ENCODE measurements at places on chromosomes 1 and 21. TPM values are rescaled to one million over a fixed set of nuclear protein-coding genes. Genes with fewer than 3 reads are reported as not detected.
A peak's percentile ranks its signal among the peaks of the same experiment; 100 is the strongest.

DBT gene
- polyA plus RNA-seq, result 0.43 TPM

SH2D1B gene
- polyA plus RNA-seq, result 598 TPM

SRSF11 gene
- 100 TPM for polyA plus RNA-seq

FCGR3A gene
- polyA plus RNA-seq, result 1,471 TPM

SLC44A3 gene
- not detected for polyA plus RNA-seq

IGSF21 gene
- not detected for polyA plus RNA-seq

C1orf105 gene
- not detected for polyA plus RNA-seq

LIN28A gene
- not detected for polyA plus RNA-seq

PLD5 gene
- polyA plus RNA-seq, result not detected

- DNase-seq, result no peak
Measured at GRCh38 chr1:204255225-204255624, 41.4 kb upstream of the GOLT1A start.

DNA sequence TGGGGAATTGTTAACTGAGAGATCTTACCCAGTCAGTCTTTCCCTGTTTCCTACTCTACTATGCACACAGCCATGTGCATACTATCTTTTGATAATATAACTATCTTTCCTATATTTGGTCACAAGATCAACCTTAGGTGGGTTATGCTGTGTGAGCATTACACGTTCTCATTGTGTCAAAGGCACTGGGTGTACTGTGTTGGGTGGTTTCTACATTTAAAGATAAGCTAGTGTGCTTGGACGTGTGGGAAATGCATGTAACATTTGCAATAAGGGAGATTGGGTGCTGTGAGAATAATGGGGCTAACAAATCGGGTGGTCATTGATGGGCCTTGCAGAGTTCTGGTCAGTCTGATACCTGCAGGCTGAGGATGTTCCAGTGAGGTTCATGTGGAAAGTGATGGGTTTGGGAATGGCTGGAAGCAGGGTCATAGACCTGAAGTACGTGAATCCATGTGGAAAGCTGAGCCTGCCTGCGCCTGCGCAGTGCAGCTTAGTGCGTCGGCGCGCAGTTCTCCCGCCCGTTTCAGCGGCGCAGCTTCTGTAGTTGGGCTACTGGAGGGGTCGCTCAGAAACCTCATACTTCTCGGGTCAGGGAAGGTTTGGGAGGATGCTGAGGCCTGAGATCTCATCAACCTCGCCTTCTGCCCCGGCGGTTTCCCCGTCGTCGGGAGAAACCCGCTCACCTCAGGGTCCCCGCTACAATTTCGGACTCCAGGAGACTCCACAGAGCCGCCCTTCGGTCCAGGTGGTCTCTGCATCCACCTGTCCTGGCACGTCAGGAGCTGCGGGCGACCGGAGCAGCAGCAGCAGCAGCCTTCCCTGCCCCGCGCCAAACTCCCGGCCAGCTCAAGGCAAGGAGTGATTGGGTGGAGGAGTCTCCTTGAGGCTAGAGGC is at the start of gene MSH4:
Gene MSH4, plus strand, starts transcription at position 507 of the 897 bp plus-strand sequence. Its CDS starts 104 bp downstream, at position 611.
- no peak for DNase-seq

DNA sequence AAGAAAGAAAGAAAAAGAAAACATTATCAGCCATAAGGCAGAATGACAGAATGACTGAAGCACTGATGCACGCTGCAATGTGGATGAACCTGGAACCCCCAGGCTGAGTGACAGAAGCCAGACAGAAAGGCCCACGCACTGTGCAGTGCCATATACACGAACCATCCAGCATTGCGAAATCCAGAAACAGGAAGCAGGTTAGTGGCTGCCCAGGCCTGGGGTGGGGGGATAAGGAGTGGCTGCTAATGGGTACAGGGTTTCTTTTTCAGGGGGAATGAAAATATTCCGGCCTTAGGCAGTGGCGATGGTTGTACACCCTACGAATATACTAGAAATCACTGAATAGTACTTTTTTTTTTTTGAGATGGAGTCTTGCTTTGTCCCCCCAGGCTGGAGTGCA is 57.0 kb downstream of the CHD5 start:
- DNase-seq, result no peak

DNA sequence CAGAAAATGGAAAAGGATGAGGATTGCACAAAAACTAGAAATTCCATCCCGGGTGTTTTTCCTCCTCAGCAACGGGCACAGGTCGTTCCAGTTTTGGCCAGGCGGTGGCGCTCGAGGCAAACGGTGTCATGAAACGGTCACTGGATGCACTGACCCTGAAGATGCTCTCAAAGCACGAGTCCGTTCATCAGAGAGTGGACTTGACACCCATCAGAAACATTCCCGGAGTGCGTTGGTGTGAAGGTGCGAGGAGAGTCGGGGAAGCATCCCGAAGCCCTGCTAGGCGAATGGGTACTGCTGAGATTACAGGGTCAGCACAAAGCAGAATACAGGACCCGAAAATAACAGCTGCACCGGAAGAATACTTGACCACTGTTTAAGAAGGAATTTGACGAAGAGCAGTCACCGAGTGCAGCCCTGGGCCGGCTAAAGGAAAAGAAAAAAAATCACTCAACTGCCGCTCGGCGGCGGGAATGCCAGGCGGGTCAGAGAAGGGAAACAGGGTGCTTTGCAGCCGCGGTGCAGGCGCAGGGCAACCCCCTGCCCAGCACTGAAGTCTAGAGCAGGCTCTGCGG is 71.7 kb upstream of the ETS2 start:
- DNase-seq, result peak; percentile 57

- DNase-seq, result no peak
Measured at GRCh38 chr1:191160837-191161236, 683.2 kb upstream of the BRINP3 start.

DNA sequence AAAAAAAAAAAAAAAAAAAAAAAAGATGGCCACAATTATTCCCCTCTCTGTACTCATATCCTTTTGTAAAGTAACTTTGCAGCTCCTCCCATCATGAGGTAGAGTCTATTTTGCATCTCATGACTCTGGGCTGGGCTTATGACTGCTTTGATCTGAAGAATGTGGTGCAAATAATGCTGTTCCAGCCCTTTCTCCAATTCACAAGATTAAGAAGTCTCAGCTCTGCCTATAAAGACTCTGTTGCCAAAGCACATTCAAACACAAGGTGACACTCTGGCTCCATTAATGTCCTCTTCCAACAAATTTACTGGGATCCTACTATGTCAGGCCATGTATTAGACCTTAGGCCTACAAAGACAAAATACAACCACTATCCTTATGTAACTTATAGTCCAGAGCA is 64.8 kb upstream of the PTCH2 start:
- DNase-seq, result no peak

DNA sequence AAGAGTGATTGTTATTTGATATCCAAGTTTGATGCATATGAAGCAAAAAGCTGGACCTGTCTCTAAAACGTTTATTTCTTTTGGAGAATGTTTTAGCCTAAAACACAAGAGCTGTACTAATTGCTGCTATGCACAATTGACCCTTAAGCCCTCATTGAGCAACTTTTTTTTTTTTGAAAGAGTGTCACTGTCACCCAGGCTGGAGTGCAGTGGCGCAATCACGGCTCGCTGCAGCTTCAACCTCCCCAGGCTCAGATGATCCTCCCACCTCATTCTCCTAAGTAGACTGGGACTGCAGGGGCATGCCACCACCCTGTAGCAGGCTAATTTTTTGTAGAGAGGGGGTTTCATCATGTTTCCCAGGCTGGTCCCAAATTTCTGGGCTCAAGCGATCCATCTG is 129.1 kb downstream of the PIK3R3 start:
- no peak for DNase-seq

DNA sequence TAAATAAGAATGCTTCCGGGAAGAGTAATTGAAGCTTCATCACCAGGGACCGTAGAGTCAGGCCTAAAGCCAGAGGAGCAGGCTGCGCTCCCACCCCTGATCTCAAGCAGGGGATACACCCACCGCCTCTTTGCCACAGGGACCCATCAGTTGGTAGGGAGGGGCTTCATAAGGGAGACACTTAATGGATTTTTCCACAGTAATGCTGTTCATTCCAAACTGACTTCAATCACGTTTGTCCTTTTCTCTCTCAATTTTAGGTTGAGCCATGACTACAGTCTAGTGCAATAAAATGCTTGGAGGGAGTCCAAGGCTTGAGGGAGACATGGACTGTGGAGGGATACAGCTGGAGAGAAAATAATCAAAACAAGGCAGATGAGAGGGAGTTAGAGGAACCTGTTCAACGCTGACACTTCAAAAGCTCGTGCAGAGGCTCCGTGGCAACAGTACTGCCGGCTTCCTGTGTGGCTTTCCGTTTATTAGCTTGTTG is 111.5 kb downstream of the SEC16B start:
- DNase-seq, result no peak

- no peak for DNase-seq
Measured at GRCh38 chr1:238409191-238409850, 518.6 kb upstream of the ZP4 start.

GRCh38 chr1:162502077-162502476 is 4.5 kb downstream of the UHMK1 start:
- no peak for DNase-seq

DNA sequence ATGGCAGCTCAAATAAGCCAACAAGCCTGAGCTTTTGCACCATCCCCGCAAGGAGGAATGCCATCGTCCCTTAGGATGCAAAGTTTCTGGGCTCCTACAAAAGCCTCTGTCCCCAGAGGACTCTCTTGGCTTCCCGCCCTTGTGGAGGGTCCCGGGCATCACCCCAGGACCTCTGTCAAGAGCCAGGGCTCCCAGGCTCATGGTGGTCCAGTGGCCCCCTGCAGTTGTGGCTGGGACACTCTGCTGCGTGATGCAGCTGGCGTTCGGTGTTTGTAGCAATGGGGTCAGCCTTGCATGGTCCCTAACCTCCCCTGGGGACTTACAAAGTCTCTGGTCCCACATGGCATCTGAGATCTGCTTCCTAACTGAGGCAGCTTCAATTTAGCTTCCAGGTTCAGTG is 104.7 kb downstream of the RIPK4 start:
- DNase-seq, result no peak

- peak; percentile 70 for DNase-seq
Measured at GRCh38 chr1:46036894-46037839, 95.3 kb downstream of the PIK3R3 start.

DNA sequence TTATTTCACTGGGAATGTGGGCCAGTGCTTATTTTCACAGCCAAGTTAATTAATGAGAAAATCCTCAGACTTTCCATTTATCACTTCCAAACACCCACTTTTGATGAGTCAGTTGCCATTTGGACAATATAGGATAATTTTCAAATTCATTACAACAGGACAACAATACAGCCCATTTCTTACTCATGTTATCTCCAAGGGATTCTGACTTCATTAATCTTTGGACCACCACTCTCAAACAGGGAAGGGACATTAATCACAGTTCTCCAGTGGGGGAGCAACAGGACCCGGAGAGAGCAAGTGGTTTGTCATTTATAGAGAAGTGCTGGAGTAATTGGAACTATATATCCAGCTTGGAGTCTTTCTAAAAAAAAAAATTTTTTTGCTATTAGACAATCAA is 38.7 kb downstream of the JUN start:
- DNase-seq, result no peak

DNA sequence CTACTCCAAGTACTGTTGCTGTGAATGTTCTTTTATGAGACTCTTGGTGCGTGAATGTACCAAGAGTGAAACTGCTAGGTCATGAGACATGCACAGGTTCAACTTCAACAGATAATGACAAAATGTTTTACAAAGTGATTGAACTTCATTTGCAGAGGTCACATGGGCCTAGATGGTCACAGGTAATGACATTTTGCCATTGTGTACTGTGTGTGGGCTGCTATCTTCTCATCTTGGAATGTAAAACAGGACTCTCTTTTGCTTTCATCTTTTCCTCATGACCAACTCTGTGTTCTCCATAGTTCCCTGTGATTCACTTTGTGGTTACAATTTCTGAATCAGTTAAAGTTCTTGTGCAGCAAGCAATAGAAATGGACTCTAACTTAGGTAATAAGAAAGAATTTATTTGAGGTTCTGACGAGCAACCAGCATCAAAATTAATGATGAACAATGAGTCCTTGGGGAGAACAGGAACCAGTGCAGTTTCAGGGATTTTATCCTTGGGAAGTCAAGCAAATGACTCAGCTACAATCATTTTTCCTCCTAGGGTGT is 16.2 kb upstream of the TSNAX start:
- DNase-seq, result no peak

DNA sequence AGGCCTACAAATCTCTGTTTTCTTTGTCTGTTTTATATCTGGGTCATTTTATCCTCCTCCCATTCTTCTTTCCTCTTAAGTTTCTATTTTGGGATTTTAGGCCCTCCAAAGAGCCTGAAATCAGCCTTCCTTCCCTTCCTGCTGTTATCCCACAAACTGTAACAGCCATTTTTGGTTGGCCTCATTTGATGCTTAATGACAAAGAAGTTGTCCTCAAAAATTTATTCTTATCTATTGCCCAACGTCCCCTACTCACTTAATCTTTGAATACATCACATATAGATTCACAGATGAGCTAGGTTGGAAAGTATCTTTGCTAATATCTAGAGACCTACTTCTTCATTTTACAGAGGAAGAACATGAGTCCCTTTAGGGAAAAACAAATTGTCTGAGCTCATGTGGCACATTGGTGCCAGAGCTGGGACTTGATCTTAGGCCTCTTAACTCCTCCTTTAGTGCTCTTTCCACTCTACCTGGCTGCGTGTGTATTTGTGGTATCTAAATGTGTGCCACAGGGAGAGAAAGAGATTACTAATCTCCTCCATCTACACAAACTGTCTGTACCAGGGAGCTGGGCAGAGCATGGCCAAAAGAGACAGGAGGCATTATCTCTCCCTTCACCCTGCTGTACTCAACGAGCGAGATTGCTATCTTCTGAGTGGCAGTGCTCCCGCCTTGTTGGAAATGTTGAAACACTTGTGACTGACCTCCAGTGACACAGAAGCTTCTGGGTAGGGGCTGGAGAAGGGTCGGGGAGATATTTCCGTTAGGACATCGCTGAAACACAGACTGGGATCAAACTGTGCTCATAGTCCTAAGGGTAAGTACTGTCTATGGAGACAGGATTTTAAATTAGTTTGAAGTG is 30.1 kb downstream of the RHEX start:
- no peak for DNase-seq

DNA sequence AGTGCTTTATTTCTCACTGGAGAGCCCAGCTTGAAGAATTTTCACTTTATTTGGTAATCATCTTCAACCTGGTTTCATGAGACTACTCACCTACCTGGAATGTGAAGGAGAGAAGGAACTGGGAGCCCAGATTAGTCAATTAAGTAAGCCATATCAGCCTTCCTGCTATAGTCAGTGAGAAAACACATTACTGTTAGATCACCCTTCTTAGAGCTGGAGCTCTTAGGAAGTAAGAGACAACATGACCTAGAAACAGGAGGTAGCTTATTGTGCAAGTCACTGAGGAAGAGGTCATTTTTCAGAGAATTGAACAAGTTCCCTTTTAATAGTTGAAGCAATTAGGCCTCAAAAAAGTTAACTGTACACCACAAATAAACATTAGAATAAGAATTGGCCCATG is 49.2 kb upstream of the TEKT2 start:
- DNase-seq, result no peak
